ENCODE measurements at places on chromosomes 5 and 9.
A peak's percentile ranks its signal among the peaks of the same experiment; 100 is the strongest.

- no peak for DNase-seq
Observed at GRCh38 chr5:32584646-32585045, 711 bp upstream of the SUB1 start.

DNA sequence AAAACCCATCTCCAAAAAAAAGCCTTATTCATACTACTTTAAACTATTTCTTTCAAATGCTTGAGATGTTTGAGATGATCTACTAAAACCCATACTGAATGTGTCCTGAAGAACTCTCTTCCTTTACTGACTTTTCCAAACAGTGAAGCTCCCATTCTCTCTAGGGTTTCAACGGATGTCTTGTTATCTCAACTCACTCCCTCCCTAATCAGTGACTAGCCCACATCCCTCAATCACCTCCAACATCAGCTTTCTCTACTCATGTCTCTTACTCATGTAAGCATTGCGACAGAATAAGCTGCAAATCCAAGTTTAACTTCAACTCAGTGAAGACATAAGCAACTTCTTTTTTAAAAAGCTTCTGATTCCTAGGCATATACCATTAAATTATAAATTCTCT lies 42.1 kb downstream of the WDR41 start:
- DNase-seq: no peak

DNA sequence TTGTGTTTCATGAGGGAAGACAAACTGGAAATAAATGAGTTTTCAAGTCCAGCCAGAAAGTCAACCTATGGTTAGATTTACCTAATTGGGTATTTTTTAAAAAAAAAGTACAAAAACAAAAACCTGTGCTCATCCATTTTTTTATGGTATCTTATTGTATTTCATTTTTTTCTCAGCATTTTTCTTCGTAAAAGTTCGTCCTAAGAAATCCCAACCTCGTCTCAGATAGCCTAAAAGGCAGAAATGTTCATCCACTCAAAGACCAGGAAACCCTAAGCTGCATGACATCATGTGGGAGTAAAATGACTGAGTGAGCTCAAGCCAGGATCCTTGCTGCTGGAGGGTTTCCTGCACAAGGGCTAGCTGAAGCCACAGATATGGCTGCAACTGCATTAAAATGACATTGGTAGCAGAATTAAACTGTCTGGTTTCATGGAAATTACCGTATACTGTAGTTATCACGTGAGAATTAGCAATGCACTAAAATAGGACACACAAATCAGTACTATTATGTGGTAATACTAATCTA lies 70.4 kb downstream of the NFIB start:
- no peak for DNase-seq

GRCh38 chr9:107158321-107158720 lies 124.8 kb upstream of the RAD23B start:
- DNase-seq: no peak

- DNase-seq: peak; percentile 74
Observed at GRCh38 chr5:57598756-57599155, 116.1 kb upstream of the ACTBL2 start.
